ENCODE measurements at places on chromosomes 3 and 15. TPM values are rescaled to one million over a fixed set of nuclear protein-coding genes. Genes with fewer than 3 reads are reported as not detected.
A peak's percentile ranks its signal among the peaks of the same experiment; 100 is the strongest.

GRCh38 chr15:94723801-94724200, 492.4 kb downstream of the MCTP2 start:
- no peak for DNase-seq
- H3K4me1 ChIP-seq = no peaks in the 10 kb centered on the region
- no peak overlapping the region for H3K27ac ChIP-seq
- H3K36me3 ChIP-seq = no peaks in the 10 kb centered on the region
- no peak overlapping the region for H3K4me3 ChIP-seq

GRCh38 chr3:138253609-138254008, 66.5 kb downstream of the ARMC8 start:
- no peak overlapping the region for H3K4me3 ChIP-seq
- H3K4me1 ChIP-seq = peaks cover 20% of the 10 kb centered on the region
- no peaks in the 10 kb centered on the region for H3K36me3 ChIP-seq

DNA sequence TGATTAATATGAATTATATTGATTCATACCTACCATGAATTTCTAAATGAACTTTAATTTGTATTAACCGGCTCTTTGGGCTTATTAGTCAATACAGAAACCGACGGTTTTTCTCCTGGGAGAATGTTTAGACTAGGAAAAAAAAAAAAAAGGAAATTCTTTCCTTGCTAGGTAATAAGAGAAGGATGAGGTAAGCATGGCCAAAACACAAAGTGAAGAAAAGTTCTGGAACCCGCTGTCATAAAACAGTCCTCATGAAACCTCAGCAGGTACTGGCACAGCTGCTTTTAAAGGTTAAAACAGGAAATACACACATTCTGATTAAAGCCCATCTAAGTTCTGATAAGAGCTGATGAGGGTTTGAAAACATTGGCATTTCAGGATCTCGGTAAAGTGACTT, 30.8 kb upstream of the PSTPIP1 start:
- peaks cover 69% of the 10 kb centered on the region for H3K27me3 ChIP-seq
- no peaks in the 10 kb centered on the region for H3K4me1 ChIP-seq
- H3K4me3 ChIP-seq = no peak overlapping the region
- no peaks in the 10 kb centered on the region for H3K36me3 ChIP-seq
- H3K27ac ChIP-seq = no peak overlapping the region
- DNase-seq = no peak

Gene HRH1
- total RNA-seq = 9.1 TPM

DNA sequence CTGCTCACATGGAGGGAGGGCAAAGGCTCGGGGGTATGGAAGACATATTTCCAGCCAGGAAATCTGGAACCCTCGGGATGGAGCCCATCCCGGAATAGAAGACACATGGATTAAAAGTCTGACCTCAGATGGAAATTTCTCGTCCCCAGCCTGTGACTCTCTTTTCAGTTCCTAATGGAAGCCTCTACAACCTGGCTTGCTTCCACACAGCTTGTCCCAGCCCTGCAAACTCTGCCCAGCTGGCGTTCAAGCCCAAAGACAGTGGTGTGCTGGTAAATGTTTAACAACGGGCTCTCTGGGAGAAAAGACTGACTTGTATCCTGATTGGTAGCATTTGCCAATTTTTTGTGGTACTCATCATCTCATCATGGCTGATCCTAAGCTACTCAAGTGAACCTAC, 35.6 kb upstream of the TLE3 start:
- H3K27me3 ChIP-seq = peaks cover 36% of the 10 kb centered on the region
- no peak overlapping the region for H3K27ac ChIP-seq

GRCh38 chr3:52299879-52300611, 12.4 kb downstream of the GLYCTK start:
- H3K4me3 ChIP-seq = no peak overlapping the region
- DNase-seq = no peak
- H3K4me1 ChIP-seq = no peaks in the 10 kb centered on the region
- H3K27me3 ChIP-seq = no peaks in the 10 kb centered on the region

DNA sequence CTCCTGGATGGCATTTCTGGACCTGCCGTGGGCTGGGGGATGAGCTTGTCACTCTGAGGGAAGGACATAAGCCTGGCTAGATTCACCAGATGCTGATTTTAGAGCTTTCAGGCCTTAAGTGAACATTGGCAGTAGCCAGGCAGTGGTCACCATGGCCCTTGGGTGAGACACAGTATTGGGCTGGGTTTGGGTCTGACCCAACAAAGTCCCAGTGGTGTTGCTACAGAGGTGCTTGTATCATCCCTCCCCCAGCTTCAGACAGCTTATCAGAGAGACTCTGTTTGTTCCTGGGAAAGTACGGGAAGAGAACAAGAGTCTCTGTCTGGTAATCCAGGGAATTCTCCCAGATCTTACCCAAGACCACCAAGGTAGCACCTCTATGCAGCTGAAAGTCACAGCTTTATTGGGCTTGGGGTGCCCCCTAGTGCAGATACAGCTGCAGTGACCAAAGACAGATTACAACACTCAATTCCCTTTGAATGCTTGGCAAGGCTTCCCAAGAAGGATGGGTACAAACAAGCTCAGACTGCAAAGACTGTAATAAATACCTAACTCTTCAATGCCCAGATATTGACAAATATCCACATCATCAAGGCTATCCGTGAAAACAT, 9.8 kb upstream of the RUVBL1 start:
- no peak overlapping the region for H3K4me3 ChIP-seq
- no peaks in the 10 kb centered on the region for H3K4me1 ChIP-seq
- DNase-seq = peak; percentile 76
- H3K27me3 ChIP-seq = peaks cover 36% of the 10 kb centered on the region

Gene NTRK3
- not detected for total RNA-seq

- DNase-seq = peak; percentile 56
- H3K36me3 ChIP-seq = peaks cover 4% of the 10 kb centered on the region
- H3K4me3 ChIP-seq = no peak overlapping the region
- H3K4me1 ChIP-seq = peaks cover 12% of the 10 kb centered on the region
These were observed 716.9 kb downstream of the ZBBX start for GRCh38 chr3:166663194-166663593.

GRCh38 chr3:46604127-46604526, 8.2 kb upstream of the FAM240A start:
- peaks cover 10% of the 10 kb centered on the region for H3K27me3 ChIP-seq
- no peak for DNase-seq
- H3K4me1 ChIP-seq = no peaks in the 10 kb centered on the region
- H3K27ac ChIP-seq = no peak overlapping the region
- H3K36me3 ChIP-seq = no peaks in the 10 kb centered on the region
- no peak overlapping the region for H3K4me3 ChIP-seq

DNA sequence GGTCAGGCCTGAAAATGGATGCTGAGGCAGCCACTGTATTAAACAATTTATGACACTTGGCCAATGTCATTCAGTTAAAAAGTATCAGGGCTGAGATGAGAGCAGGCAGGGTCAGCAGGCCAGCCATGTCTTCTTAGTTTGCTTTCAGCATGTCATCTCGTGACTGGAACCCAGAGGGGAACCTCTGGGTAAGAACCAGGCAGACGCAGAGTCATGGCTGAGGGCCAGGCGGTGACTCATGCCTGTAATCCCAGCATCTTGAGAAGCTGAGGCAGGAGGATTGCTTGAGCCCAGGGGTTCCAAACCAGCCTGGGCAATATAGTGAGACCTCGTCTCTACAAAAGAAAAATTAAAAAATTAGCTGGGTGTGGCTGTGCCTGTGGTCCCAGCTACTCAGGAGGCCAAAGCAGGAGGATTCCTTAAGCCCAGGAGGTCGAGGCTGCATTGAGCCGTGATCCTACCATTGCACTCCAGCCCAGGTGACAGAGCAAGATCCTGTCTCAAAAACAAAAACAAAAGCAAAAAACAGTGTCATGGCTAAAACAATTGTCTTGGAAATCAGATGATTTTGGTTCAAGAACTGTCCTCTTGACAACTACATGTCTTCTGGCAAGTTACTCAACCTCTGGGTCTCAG, 11.7 kb downstream of the BCL2L10 start:
- no peaks in the 10 kb centered on the region for H3K36me3 ChIP-seq
- no peak overlapping the region for H3K4me3 ChIP-seq
- peak; percentile 72 for DNase-seq
- H3K27me3 ChIP-seq = no peaks in the 10 kb centered on the region
- peaks cover 10% of the 10 kb centered on the region for H3K4me1 ChIP-seq
- no peak overlapping the region for H3K27ac ChIP-seq

Gene WNT5A
- 0.69 TPM for total RNA-seq

DNA sequence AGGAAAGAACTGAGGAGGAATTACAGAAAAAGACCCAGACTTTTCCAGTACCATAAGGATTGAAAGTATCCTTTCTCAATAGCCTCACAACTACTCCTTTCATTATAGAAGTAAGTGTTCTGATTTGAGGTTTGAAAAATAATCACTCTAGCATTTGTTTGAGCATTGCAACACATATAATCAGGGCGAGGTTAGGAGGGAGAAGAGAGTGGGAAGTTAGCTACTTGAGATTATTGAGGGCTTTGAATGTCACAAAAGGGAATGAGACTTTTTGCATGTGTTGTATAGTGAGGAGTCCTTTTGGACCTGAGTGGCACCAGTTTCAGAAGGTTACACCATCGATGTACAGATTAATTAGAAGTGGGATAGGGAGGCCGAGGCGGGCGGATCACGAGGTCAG, 65.2 kb upstream of the TNIK start:
- H3K27ac ChIP-seq = peak overlapping the region; percentile 67
- H3K4me3 ChIP-seq = no peak overlapping the region
- peaks cover 50% of the 10 kb centered on the region for H3K4me1 ChIP-seq
- H3K36me3 ChIP-seq = peaks cover 11% of the 10 kb centered on the region
- no peak for DNase-seq
- H3K27me3 ChIP-seq = no peaks in the 10 kb centered on the region

GRCh38 chr3:127768346-127769008, 53.8 kb downstream of the MGLL start:
- H3K4me1 ChIP-seq = peaks cover 48% of the 10 kb centered on the region
- H3K27ac ChIP-seq = peak overlapping the region; percentile 83

GRCh38 chr15:70687482-70687881, 75.9 kb downstream of the UACA start:
- H3K27me3 ChIP-seq = no peaks in the 10 kb centered on the region
- peaks cover 10% of the 10 kb centered on the region for H3K4me1 ChIP-seq
- no peak overlapping the region for H3K27ac ChIP-seq
- no peak overlapping the region for H3K4me3 ChIP-seq
- DNase-seq = no peak

DNA sequence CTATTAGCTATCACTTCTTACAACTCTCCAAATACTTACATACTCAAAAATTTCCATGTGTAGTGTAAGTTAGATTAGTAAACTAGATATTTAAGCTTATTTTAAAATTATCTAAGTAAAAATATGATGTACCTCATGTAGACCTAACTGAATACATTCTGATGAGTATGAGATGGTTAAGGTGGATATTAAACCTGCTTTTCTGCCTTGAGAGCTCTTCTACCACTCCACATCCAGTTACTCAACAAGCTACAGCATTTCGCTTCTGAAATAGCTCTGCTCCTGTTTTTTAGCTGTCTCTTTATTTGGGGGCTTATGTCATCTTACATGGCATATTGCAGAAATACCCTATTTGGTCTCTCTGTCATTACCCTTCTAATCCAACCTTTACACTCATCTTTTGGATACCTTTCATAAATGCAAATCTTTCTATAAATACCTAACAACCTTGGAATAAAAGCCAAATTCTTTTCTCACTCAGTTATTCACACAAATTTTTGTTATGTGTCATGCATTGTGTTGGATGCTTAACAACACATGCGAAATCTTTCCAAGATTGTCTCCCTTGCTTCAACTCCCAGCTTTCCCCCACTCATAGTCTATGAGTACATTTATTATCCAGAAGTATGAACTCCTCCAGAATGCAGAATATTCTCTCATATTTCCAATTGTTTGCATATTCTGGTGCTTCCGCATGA, 92.0 kb downstream of the ALCAM start:
- H3K27ac ChIP-seq = no peak overlapping the region
- H3K27me3 ChIP-seq = no peaks in the 10 kb centered on the region
- no peaks in the 10 kb centered on the region for H3K36me3 ChIP-seq
- H3K4me1 ChIP-seq = peaks cover 28% of the 10 kb centered on the region
- no peak overlapping the region for H3K4me3 ChIP-seq
- no peak for DNase-seq

GRCh38 chr3:72189339-72189738, 404.4 kb upstream of the PROK2 start:
- no peak for DNase-seq
- no peaks in the 10 kb centered on the region for H3K4me1 ChIP-seq
- no peaks in the 10 kb centered on the region for H3K36me3 ChIP-seq
- H3K27me3 ChIP-seq = peaks cover 52% of the 10 kb centered on the region
